Lung (tissue), 17 donors: ENCODE measurements at places on chromosomes 4 and X. TPM values are rescaled to one million over a fixed set of nuclear protein-coding genes. Genes with fewer than 3 reads are reported as not detected.

DNA sequence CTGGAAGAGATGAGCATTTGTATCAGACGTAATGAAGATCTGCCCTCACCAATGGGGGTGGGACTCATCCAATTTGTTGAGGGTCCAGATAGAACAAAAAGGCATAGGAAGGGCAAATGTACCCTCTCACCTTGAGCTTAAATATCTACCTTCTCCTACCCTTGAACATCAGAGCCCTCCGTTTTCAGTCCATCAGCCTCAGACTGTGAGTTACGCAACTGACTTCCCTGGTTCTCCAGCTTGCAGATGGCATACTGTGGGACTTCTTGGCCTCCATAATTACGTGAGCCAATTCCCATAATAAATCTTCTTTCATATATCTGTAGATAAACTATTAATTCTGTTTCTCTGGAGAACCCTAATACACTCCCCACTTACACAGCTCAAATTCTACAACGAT, 56.5 kb upstream of the GUCY1A1 start:
- no peaks in the 10 kb centered on the region for H3K27me3 ChIP-seq
- no peak overlapping the region for H3K27ac ChIP-seq
- peaks cover 3% of the 10 kb centered on the region for H3K4me1 ChIP-seq

- DNase-seq, result no peak
- no peaks in the 10 kb centered on the region for H3K4me1 ChIP-seq
Observed at GRCh38 chr4:47340914-47341313, 122.6 kb downstream of the COMMD8 start.

- H3K27ac ChIP-seq, result no peak overlapping the region
- H3K36me3 ChIP-seq, result no peaks in the 10 kb centered on the region
- no peak for DNase-seq
- H3K4me3 ChIP-seq, result no peak overlapping the region
Observed at GRCh38 chr4:70606459-70606858, 14.4 kb downstream of the AMBN start.

- peaks cover 7% of the 10 kb centered on the region for H3K27me3 ChIP-seq
- no peaks in the 10 kb centered on the region for H3K36me3 ChIP-seq
- no peak overlapping the region for H3K4me3 ChIP-seq
- no peak overlapping the region for H3K27ac ChIP-seq
- DNase-seq, result no peak
Observed at GRCh38 chrX:7062903-7063302, 84.6 kb upstream of the STS start.

GRCh38 chr4:61922766-61923165, 722.6 kb downstream of the ADGRL3 start:
- H3K4me1 ChIP-seq, result no peaks in the 10 kb centered on the region
- H3K4me3 ChIP-seq, result no peak overlapping the region
- H3K36me3 ChIP-seq, result no peaks in the 10 kb centered on the region
- DNase-seq, result no peak

DNA sequence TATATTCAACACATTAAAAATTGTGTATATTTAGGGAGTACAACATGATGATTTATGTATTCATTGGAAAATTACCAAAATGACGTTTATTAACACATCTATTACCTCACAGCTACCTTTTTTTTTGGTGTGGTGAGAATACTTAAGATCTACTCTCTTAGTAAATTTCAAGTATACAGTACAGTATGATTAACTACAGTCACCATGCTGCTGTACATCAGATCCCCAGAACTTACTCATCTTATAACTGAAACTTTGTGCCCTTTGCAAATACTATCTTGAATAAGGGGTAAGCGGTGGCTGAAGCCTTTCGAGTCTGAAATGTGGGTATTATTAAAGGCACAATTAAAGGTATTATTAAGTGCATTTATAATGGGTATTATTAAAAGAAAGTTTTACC, 976 bp downstream of the PHKA1 start:
- DNase-seq, result peak; percentile 0
- H3K36me3 ChIP-seq, result no peaks in the 10 kb centered on the region
- H3K4me3 ChIP-seq, result no peak overlapping the region
- peaks cover 3% of the 10 kb centered on the region for H3K4me1 ChIP-seq

GRCh38 chr4:92304606-92305005, 840 bp downstream of the GRID2 start:
- no peak overlapping the region for H3K27ac ChIP-seq
- no peaks in the 10 kb centered on the region for H3K36me3 ChIP-seq
- DNase-seq, result peak; percentile 18
- peaks cover 3% of the 10 kb centered on the region for H3K4me1 ChIP-seq
- no peaks in the 10 kb centered on the region for H3K27me3 ChIP-seq

DNA sequence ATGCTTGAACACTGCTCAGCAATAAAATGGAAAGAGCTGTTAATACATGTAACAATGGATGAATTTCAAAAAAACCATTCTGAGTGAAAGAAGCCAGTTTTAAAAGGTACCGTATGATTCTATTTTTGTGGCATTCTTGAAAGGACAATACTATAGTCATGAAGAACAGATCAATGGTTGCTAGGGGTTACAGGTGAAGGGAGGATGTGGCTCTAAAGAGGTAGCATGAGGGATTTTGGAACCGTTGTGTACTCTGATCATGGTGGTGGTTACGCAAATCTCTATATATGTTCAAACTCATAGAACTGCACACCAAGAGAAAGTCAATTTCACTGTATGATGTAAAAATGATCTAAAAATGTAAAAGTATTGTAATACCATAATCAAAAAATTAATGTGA, 40.0 kb upstream of the CTAG2 start:
- peaks cover 2% of the 10 kb centered on the region for H3K36me3 ChIP-seq
- no peak overlapping the region for H3K27ac ChIP-seq
- no peak for DNase-seq
- H3K4me1 ChIP-seq, result no peaks in the 10 kb centered on the region
- no peaks in the 10 kb centered on the region for H3K27me3 ChIP-seq

- peaks cover 16% of the 10 kb centered on the region for H3K27me3 ChIP-seq
- H3K4me3 ChIP-seq, result no peak overlapping the region
- no peaks in the 10 kb centered on the region for H3K4me1 ChIP-seq
Observed at GRCh38 chrX:112053169-112053568, 29.4 kb downstream of the TRPC5 start.

GRCh38 chr4:121255986-121256750, 92.0 kb upstream of the TNIP3 start:
- H3K27ac ChIP-seq, result no peak overlapping the region
- peaks cover 15% of the 10 kb centered on the region for H3K4me1 ChIP-seq
- no peak for DNase-seq
- H3K27me3 ChIP-seq, result no peaks in the 10 kb centered on the region
- H3K36me3 ChIP-seq, result no peaks in the 10 kb centered on the region

DNA sequence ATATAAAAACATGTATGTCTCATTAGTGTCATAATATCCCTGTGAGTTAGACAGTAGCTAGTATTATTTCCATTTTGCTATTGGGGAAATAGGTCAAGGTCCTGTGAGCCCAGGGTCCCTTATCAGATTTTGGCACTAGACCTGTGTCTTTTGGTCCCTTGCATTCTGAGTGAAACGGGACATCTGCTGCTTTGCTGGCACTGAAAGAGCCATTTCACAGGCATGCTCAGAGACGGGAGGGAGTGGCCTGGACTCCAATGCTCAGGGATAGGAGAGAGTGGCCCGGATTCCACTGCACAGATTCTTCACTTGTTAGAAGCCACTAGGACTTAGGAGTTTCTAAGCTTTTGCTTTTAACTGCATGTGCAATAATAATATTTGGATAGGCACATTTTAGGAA, 177.2 kb downstream of the TSPAN5 start:
- peaks cover 21% of the 10 kb centered on the region for H3K4me1 ChIP-seq
- no peak overlapping the region for H3K4me3 ChIP-seq
- H3K27ac ChIP-seq, result no peak overlapping the region
- DNase-seq, result peak; percentile 66
- no peaks in the 10 kb centered on the region for H3K36me3 ChIP-seq

DNA sequence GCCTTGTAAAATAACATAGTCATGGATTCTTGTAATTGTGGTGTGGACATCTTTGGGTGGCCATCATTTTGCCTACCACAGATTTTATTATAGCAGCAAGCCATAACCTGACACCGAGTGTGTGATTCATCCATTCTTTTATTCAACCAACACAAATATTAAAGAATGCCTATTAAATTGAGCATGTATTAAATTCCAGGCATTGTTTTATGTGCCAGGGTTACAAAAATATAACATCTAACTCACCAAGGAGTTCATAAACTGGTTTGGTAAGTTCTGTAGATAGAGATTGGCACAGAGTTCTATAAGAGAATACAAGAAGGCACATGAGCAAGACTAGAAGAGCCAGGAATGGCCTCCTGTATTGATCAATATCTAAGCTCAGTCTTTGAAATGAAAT, 18.0 kb downstream of the NBDY start:
- H3K27ac ChIP-seq, result no peak overlapping the region
- no peaks in the 10 kb centered on the region for H3K27me3 ChIP-seq
- no peaks in the 10 kb centered on the region for H3K4me1 ChIP-seq
- DNase-seq, result no peak
- peaks cover 4% of the 10 kb centered on the region for H3K36me3 ChIP-seq

DNA sequence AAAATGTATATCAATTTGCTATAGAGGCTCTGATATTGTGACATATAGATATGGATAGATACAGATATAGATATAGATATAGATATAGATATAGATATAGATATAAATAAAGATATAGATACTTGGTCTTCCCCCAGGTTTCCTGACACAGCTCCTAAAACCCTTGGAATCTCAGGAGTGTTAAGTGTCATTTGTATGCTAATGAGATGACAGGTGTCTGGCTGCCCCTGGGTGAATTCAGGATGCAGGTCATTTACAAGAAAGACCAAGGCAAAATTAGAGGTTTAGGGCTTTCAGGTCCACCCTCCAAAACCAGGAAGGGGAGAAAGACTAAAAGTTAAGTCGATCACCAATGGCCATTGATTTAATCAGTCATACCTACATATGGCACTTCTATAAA, 1034.8 kb downstream of the PDHA2 start:
- H3K27ac ChIP-seq, result no peak overlapping the region
- H3K27me3 ChIP-seq, result no peaks in the 10 kb centered on the region
- no peak for DNase-seq
- no peak overlapping the region for H3K4me3 ChIP-seq
- no peaks in the 10 kb centered on the region for H3K36me3 ChIP-seq

GRCh38 chrX:134502686-134503085, 42.7 kb downstream of the HPRT1 start:
- no peak for DNase-seq
- no peaks in the 10 kb centered on the region for H3K4me1 ChIP-seq
- no peaks in the 10 kb centered on the region for H3K36me3 ChIP-seq
- no peaks in the 10 kb centered on the region for H3K27me3 ChIP-seq
- H3K27ac ChIP-seq, result no peak overlapping the region

DNA sequence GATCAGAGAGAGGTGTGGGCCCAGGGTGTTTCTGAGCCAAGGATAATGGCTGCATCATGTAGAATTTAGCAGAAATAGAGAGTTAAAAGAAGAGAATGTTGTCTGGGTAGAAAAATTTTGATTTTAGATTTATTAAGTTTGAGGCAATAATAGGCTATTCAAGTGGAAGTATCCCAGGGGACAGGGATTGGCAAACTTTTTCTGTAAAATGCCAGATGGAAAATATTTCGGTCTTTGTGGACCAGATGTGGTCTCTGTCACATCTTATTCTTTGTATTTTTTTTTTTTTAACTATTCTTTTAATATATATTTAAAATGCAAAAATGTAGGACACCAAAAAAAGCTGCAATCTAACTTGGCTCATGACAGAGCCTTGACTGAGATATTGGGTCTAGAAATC, 33.1 kb downstream of the IL15 start:
- no peak for DNase-seq
- H3K36me3 ChIP-seq, result no peaks in the 10 kb centered on the region
- no peak overlapping the region for H3K27ac ChIP-seq
- no peaks in the 10 kb centered on the region for H3K4me1 ChIP-seq
- H3K27me3 ChIP-seq, result no peaks in the 10 kb centered on the region

- H3K27me3 ChIP-seq, result no peaks in the 10 kb centered on the region
- no peak overlapping the region for H3K27ac ChIP-seq
- no peaks in the 10 kb centered on the region for H3K36me3 ChIP-seq
- H3K4me3 ChIP-seq, result no peak overlapping the region
- no peaks in the 10 kb centered on the region for H3K4me1 ChIP-seq
Observed at GRCh38 chr4:40289366-40290188, 45.6 kb upstream of the CHRNA9 start.

DNA sequence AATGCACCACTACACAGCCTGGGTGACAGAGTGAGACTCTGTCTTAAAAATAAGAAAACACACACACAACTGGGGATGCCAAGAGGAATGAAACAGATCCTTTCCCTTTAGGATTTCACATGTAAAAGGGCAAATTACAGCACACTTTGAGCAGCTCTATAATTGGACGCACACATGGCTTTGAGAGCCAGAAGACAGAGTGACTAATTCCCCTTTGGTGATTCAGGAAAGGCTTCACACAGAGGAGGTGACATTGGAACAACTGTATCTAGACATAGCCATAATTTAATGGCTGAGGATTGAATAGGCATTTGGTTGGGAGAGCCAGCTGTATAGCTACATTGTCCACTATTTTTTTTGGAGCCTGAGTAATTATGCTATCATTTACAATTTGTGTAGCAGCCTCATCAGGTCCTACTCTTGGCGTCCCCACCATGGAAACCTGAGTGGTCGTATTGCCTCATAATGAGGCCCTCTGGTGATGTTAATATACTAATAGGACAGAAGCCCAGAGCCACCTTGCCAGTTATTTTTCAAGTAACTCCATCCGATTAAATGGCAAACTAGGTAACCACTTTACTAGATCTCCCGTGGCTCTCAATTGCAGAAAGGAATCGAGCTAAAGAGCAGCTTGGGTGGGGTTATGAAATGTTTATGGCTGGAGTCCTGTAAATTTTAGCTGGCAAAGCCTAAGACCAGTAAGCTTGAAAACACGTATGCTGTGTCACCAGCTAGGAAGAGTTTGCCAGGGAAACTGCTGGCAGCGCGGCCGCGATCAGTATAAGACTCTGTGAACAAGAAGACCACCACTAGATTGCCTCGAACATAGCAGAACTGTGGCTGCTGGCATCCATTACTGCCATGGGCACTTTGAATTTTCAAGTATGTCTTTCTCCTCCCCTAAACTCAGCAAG, 8.5 kb upstream of the PPEF1 start:
- DNase-seq, result no peak
- no peaks in the 10 kb centered on the region for H3K4me1 ChIP-seq
- H3K27me3 ChIP-seq, result peaks cover 12% of the 10 kb centered on the region
- H3K27ac ChIP-seq, result no peak overlapping the region
- H3K4me3 ChIP-seq, result no peak overlapping the region
- H3K36me3 ChIP-seq, result no peaks in the 10 kb centered on the region

- no peak for DNase-seq
- H3K27ac ChIP-seq, result no peak overlapping the region
- H3K27me3 ChIP-seq, result no peaks in the 10 kb centered on the region
- no peak overlapping the region for H3K4me3 ChIP-seq
Observed at GRCh38 chrX:107805179-107805578, 20.5 kb upstream of the MID2 start.

- no peak overlapping the region for H3K4me3 ChIP-seq
- peaks cover 27% of the 10 kb centered on the region for H3K4me1 ChIP-seq
- no peaks in the 10 kb centered on the region for H3K36me3 ChIP-seq
- no peaks in the 10 kb centered on the region for H3K27me3 ChIP-seq
- DNase-seq, result no peak
- no peak overlapping the region for H3K27ac ChIP-seq
Observed at GRCh38 chr4:3301450-3302172, 8.8 kb downstream of the RGS12 start.

Gene RBM47
- total RNA-seq, result 119 TPM

Gene SPANXN4
- total RNA-seq, result not detected

Gene NSG1
- total RNA-seq, result 22.4 TPM

Gene TEX13D
- total RNA-seq, result not detected

Gene CDS1
- total RNA-seq, result 32.7 TPM

Gene MTCP1
- total RNA-seq, result 16.5 TPM

Gene HTR2C
- 0.23 TPM for total RNA-seq

Gene ASMT
- total RNA-seq, result 0.63 TPM

Gene PRDM5
- total RNA-seq, result 15.1 TPM

Gene UGT2B11
- total RNA-seq, result not detected
